CD4-positive, alpha-beta T cell treated with Interferon alpha-2 for 1 hour (primary cell): ENCODE measurements at places on chromosomes 2 and 18.
A peak's percentile ranks its signal among the peaks of the same experiment; 100 is the strongest.

DNA sequence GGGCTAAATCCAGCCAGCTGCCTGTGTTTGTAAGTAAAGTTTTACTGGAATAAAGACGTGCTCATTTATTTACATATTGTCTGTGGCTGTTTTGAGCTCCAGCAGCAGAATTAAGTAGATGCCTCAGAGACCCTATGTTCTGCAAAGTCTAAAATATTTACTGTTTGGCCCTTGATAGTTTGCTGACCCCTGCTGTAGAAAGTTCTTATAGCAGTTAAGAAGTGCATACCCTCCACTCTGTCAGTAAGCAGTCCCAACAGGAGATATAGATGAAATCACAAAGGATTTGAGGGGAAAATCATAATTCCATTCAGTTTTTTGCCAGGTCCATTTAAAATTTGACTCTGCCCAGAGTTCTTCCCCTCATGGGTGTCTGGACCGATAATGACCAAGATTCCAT lies 50.1 kb upstream of the ITM2C start:
- peak; percentile 20 for DNase-seq

- no peak for DNase-seq
Measured at GRCh38 chr2:4530231-4530630, 826.9 kb downstream of the DCDC2C start.

- DNase-seq, result no peak
Measured at GRCh38 chr2:44930274-44931197, 11.0 kb upstream of the SIX3 start.

DNA sequence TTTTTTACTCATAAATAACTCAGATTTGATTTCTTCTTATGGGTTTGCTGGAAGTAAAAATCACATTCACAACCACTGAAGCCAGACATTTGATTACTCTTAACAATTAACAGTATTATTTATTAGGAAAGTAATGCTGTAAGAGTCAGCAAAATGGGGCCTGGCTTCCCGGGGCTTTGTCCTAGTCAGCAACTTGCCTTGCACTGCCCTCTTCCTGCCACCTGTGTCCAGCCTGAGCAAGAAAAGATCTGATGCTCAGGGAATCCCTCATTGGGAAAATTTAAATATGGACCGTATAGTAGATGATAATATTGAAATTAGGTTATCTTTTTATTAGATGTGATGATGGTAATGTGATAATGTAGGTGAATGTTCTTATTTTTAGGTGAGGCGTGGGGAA lies 30.8 kb upstream of the ACYP2 start:
- peak; percentile 14 for DNase-seq

DNA sequence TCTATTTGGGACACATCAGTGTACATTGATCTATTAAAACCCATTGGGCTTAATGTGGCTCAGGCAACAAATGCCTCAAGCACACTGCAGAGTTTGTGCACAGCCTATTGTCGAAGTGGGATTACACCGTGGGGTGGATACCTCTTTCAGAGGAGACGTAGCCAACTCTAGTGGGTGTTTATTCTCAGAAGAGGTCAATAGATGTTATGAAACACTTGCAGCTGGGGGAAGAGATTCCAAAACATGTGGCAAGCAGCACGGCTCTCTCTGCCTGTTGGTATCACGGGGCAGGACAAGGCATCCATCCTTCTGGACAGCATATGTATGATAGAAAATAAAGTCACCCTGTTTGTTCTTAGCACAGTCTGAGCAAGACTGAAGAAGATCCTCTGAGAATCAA lies 121.4 kb upstream of the COPS8 start:
- DNase-seq, result no peak

DNA sequence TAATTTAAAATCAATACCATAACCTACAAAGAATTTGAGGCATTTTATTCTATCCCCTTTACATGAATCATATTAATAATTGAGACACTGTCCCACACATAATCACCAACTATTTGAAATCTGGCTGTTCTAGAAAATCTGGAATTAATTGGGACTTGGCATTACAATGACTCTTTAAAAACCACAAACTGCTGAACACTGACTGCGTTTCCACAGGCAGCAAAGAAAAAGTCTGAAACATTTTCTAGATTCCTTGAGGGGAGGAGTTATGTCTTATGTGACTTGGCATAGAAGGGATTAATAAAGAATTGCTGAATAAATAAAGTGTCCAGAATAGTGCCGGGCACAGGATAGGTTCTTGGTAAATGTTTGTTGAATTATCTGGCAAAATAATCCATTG lies 61.4 kb downstream of the GPR39 start:
- no peak for DNase-seq

- DNase-seq, result no peak
Measured at GRCh38 chr2:229526951-229527350, 187.4 kb downstream of the DNER start.

- DNase-seq, result no peak
Measured at GRCh38 chr2:108942888-108943287, 46.1 kb downstream of the EDAR start.

GRCh38 chr2:213420828-213421385 lies 136.6 kb downstream of the SPAG16 start:
- no peak for DNase-seq

GRCh38 chr18:75483662-75484061 lies 56.2 kb upstream of the SMIM21 start:
- DNase-seq, result no peak

- no peak for DNase-seq
Measured at GRCh38 chr2:142294225-142294624, 163.4 kb upstream of the LRP1B start.

GRCh38 chr2:158457092-158457825 lies 507 bp downstream of the PKP4 start:
- DNase-seq, result peak; percentile 54

DNA sequence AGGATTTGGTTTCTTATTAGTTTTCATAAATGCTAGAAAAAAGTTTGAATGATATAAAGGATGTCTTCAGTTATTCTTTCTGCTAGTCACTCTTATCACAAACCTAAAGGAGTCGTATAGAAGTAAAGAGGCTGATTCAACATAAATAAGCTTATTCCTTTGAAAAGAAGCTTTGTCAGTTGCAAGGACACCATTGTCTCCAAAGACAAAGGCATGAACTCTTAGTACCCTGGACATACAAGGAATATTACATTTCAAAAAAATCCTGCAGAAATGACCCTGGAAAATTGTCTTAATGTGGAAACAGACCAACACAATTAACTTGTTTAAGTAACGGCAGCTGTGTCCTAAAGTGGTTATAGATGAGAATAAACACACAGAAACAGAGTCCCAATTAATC lies 528.0 kb downstream of the CPS1 start:
- DNase-seq, result no peak

GRCh38 chr2:100274076-100274475 lies 48.2 kb downstream of the LONRF2 start:
- DNase-seq, result no peak
